ENCODE measurements at places on chromosomes 12 and 14.

DNA sequence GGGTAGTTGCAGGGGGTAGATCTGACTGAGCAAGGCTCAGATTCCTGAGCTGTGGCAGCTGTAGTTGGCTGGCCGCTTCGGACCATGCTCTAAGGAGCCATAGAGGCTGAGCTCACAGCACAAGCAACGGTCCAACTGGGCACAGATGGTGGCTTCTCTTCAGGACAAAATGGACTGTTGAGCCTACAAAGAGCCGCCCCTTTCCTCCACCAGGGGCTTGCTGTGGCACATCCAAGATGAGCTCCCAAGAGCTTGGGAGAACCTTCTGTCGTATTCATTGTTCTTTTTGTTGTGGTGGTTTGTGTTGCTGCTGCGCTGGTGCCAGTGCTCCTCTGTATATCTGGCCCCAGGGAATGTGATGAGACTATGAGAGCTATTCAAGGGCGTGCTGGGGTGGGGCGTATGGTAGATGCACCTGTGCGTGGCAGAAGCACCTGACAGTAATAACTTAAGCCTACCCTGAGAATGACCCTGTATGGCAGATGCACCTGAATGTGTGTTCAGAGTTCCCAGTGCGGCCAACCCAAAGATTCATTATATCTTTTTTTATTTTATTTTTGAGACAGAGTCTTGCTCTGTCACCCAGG, 17.8 kb upstream of the LGALS3 start:
- DNase-seq: no peak

DNA sequence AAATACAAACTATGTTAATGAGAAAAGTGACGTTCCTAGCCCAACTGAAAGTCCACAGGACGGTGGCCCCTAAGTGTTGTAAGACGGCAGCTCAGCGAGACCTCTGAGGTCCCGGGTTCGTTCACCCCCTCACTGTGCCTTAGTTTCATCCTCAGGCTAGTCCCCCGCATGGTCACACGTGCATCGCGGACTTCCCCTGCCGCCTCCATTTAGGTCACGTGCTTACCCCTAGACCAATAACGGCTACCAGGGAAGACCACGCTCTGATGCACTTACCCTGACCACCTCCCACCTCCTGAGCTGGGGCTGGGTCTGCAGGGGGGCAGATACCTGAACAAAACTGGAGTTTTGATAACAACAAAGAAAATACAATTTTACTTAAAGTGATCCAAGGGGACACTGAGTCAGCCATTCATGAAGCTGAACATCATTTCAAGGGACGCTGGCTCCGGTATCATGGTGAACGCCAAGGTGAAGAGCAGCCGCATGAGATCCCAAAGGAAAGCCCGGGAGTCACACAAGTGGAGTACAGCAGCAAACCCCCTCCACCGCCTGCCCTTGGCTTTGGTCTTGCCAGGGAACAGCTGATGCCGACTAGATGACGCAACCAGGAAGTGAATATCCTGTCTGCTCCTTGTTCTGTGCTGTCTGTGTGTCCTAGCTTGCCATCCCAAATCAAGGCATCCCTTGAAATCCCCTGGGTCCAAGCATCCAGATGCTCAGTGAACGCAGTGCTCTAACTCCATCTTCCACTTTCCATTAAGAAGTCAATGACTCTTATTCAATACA, 274.1 kb downstream of the PCNX1 start:
- no peak for DNase-seq

DNA sequence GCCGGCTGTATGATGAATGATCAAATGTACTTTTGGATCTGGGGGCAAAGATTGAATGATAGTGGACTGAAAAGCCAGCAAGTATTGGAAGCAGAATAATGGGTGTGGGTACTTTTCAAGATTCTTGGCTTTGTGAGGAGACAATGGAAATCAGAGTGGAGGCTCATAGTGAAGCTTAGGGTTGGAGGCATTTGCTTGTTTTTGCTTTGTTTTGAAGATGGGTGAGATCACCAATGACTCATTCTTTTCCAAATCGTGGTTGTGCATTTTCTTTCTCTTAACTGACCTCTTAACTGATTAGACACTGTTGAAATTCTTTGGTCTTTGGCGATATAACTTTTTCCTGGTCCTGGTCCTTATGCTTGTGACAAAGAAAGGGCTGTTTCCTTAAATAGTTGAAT, 54.4 kb downstream of the PELI2 start:
- no peak for DNase-seq

DNA sequence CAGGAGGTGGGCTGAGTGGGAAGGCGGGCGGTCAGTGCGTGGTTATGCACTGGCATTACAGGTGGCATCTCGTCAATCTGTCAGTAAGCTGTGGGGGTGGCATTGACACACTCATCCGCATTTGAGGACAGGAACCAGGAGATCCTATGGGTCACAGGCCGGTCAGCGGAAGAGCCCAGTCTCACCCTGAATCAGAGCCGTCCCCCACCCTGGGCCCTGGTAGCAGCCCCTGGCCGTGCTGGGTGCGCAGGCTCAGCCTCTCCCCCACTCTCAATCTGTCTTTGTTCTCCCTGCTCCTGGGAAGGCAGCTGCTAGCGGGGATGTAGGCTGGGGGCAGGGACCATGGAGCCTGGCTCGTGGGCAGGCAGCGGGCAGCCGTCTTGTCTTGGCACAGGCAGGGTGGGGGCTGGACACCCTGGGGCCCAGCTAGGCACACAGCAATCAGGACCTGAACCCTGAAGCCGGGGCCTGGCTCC, 5.1 kb downstream of the INF2 start:
- no peak for DNase-seq

DNA sequence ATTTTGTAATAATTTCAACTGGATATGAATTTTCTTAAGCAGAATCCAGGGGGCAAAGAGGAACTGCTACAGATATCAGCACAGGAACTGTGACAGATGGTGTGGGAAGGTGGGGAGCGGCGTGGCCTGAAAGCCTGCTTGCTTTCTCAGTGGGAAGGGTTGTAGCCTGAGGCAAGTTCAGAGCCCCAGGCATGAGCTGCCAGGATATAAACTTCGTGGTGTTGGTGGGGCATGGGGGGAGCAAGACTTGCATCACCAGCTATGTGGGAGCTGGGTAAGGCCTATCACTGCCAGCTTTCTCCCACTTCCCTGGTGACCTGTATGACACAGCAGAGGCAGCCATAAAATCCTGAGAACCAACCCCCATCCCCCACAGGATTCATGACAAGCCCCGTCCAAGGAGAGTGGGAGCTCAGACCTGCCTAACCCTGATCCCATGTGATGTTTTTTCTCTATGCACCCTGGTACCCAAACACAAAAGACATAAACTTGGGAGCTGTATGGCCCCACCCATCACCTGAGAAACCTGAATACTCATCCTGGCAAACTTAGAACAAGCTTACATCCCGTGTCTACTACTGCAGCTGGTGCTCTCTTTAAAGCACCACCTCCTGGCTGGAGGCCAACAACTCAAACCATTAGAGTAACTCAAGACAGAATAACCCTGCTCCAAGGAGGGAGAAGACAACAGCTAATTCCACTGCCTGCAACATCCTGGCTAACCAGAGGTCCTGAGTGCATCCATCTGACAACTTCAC, 16.5 kb downstream of the CLEC1A start:
- DNase-seq: no peak

DNA sequence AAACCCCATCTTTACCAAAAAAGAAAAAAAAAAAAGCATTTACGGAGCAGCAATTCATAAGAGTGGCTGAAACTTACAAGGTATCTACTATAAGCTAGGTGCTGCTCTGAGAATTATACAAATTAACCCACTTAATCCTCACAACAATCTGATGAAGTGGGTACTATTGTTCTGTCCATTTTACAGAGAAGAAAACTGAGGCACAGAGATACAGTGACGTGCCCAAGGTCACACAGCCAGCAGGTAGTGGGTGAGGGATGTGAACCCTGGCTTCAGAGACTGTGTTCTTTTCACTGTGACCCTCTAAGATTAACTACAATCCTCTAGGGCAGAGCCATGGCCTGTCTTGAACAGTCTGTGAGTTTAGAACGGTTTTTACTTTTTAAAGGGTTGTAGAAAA, 3.3 kb downstream of the DDX54 start:
- no peak for DNase-seq

DNA sequence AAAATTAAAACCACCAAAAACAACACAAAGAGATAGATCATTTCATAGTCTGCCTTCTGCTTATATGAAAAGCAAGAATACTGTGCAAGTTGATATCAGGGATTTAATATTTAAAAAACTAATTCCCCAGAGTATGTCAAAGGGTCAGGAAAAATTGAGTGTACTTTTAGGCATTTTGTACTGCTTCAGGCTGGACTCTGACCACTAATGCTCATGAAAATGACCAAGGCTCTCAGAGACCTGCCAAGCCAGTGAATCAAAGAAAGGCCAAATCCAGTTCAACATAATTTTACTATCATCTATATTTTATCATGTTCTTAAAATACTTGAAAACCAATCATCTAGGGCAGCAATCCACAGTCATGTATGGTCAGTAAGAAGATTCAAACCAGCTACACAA, 66.0 kb downstream of the TTC7B start:
- DNase-seq: no peak

DNA sequence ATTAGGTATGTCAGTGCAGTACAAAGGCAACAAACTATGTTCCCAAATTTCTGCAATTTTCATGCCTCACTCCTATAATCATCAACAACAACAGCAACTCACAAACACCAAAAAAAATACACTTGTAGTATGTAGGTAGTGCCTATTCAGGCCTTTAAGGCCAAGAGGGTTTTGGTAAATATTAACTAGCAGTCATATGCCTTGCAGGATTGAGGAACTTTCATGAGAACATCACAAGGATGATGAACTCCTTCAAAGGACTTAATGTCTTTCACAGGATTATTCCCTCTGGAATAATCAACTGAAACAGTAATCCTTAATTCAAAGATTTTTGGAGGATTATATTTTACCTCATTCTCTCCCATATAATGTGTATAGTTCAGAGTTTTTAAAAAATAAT, 293.8 kb downstream of the NOVA1 start:
- no peak for DNase-seq
